ENCODE measurements at places on chromosomes 3 and 15.

GRCh38 chr3:126342991-126343648 lies 14.1 kb downstream of the KLF15 start:
- DNase-seq = peak; percentile 32

- no peak for DNase-seq
Observed at GRCh38 chr3:59772416-59773408, 722.9 kb upstream of the CFAP20DC start.

DNA sequence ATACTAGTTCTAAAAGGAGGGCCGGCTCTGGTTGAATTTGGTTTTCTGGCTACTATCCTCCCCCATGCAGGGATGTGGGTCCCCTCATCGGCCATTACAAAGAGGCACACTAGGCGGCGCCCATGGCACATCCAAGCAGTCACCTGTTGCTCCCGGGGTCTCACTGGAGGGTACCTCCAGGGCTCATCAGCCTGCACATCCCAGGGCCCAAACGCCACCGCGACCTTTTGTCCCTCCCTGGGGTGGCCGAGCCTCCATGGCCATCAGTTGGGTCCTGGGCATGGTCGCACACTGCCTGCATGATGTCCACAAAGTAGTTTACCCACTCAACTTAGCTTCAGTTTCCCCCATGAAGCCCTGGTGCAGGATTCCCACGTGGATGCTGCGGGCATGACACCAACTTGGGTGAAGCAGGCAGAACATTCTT lies 28.3 kb downstream of the IDH3A start:
- no peak for DNase-seq

- DNase-seq = no peak
Observed at GRCh38 chr3:194856296-194856695, 170.6 kb downstream of the FAM43A start.

GRCh38 chr3:86801921-86802320 lies 189.0 kb downstream of the VGLL3 start:
- DNase-seq = peak; percentile 24

DNA sequence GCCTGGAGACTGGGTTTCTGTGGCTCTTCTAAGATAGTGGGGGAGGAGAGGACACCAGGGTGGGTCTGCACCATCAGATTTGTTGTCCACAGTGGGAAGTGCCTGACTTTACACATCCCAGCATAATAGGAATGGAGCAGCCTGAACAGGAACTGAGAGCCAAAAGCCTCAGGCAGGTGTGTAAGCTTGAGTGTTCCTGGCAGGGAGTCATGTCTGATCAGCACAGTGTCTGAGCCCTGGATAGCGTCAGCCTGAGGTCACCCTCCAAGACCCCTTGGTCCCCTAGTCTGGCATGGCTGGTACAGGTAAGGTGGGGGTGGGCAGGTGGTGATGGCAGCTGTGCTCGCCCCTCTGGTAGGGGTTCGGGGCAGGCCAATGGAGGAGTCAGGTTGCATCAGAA lies 20.2 kb downstream of the INSYN1 start:
- DNase-seq = no peak

DNA sequence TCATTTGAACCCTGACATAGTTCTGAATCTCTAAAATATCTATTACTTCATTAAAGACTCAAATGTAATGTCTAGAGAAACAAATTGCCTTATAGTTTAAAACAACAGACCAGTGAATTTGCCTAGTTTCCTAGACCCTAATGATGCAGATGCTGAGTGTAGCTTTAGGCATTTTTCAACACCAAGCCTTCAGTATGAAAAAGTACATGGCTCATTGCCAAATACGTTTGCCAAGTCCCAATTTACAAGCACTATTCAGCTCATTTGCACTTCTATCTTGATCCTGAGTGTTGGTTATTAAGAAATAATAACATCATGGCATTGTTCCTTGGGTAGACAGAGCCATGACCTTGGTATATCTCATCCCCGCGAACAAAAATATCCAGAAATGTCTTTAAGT lies 46.8 kb downstream of the EOMES start:
- peak; percentile 59 for DNase-seq

- DNase-seq = no peak
Observed at GRCh38 chr3:155859859-155860258, 5.6 kb upstream of the SLC33A1 start.

- DNase-seq = peak; percentile 34
Observed at GRCh38 chr3:195001961-195002861, 268.7 kb downstream of the XXYLT1 start.

DNA sequence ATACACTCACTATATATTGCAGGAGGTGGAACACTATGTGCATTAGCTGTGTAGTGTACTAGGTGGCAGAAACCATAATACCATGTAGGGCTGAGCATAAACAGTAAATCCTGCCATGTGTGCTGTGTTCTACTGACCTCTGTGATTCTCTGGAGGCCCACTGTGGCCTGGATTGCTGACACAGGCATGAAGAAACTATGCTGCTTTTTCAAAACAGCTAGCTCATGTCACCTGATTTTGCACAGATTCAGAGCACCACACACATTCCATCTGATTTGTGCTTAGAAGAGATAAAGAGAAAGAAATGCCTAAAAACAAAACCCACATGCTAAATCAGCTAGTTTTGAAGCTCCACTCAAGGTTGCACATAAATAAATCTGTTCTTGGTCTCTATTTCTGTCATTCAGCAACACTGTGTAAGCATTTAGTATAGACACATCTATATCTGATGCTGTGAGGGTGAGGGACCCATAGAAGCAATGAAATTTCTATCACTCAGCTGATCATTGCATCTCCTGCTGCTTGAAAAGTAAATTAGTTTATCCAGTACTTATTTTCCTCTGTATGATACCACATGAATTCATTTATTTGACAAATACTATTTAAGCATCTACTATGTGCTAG lies 1007.7 kb upstream of the SEMA6D start:
- no peak for DNase-seq

- DNase-seq = no peak
Observed at GRCh38 chr3:127748754-127749327, 73.5 kb downstream of the MGLL start.

GRCh38 chr3:9727041-9727595 lies 4.4 kb upstream of the BRPF1 start:
- no peak for DNase-seq

- DNase-seq = no peak
Observed at GRCh38 chr3:185623939-185624665, 38.0 kb downstream of the SENP2 start.

DNA sequence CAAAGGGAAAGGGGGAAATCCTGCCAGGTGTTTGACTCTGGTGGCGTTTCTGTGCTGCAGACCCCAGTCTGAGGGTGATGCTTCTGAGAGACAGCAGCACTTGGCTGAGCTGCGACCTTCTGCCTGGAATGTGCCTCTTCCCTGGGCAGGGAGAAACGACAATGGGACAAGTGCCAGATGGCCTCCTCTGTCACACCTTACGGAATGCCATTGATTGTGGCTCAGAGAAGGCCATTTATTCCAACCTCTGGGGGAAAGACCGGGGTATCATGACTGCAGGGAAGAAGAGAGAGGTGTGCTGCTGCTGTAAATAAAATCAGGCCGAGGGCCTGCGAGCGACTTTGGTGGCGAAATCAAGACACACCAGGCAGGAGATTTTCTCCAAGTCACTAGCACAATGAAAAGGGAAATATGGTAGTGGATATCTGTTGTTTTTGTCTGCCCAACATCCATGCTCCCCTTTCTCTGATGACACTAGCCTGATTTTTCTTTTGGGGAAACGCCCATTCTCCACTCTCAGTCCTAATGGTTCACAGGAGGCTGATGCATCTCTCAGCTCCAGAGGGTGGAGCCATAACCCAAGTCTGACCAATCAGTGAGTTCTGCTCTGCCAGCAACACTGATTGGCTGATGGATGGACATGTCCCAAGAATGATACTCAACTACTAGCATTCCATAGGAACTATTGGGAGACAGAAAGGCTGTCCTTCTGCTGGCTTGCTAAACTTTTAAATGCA lies 336.1 kb downstream of the FOXP1 start:
- DNase-seq = peak; percentile 49

- no peak for DNase-seq
Observed at GRCh38 chr3:31924610-31925270, 56.3 kb downstream of the OSBPL10 start.

GRCh38 chr3:129005526-129006303 lies 4.6 kb downstream of the EFCC1 start:
- DNase-seq = no peak

GRCh38 chr3:12191559-12191958 lies 32.8 kb upstream of the TIMP4 start:
- no peak for DNase-seq

- peak; percentile 77 for DNase-seq
Observed at GRCh38 chr3:15268033-15268631, 62.1 kb downstream of the CAPN7 start.

- peak; percentile 52 for DNase-seq
Observed at GRCh38 chr15:77225088-77225487, 154.2 kb upstream of the TSPAN3 start.

DNA sequence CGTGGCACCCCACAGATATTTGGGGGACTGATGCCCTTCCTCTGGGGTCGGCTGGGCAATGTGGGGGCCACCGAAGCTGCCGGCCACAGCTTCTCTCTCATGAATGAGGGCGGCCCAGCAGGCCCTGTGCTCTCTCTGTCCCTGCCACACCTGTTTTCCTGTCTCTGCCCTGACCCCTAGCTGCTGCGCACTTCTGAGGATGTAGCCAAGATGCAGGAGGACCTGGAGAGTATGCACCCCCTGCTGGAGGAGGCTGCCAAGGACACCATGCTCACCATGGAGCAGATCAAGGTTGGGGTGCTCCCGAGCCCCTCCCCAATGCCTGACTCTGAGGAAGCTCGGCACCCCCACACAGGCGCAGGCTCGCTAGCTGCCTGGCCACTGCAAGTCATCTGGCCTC lies 59.7 kb downstream of the SEMA3G start:
- peak; percentile 48 for DNase-seq

GRCh38 chr15:75675579-75676404 lies 28.1 kb downstream of the SNX33 start:
- no peak for DNase-seq

DNA sequence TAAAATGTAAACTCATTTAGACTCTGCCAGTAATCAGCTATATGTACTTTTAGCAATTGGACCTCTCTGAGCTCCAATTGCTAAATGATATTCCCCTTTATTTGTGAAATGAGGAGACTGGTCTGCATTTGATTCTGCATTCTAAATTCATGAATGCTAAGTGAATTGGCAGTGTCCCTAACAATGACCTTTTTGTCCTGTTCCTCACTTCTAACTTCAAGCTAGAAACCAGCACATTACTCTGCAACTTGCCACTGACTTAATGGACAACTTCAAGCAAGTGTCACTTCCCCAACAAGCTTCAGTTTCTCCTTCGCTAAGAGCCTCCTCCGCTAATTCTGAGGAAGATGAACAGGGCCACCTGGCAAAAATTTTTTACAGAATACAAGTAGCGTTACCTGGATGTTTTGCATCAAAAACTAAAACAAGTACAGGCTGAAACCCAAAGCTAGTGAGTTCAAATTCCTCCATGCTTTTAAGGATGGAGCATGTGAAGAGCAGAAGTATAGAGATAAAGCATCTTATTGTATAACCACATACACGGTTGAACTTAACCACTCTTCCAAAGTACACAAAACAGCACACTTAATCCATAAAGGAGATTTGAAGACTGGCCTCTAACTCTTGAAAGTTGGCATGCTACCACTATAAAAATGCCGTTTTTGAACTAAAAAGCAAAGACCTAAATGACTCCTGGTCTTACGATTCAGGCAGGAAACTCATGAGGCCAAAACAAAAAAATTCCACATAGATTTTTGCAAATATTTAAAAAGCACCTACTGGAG lies 207.6 kb downstream of the MAGI1 start:
- peak; percentile 56 for DNase-seq

GRCh38 chr15:50134524-50135024 lies 15.5 kb upstream of the ATP8B4 start:
- peak; percentile 79 for DNase-seq

DNA sequence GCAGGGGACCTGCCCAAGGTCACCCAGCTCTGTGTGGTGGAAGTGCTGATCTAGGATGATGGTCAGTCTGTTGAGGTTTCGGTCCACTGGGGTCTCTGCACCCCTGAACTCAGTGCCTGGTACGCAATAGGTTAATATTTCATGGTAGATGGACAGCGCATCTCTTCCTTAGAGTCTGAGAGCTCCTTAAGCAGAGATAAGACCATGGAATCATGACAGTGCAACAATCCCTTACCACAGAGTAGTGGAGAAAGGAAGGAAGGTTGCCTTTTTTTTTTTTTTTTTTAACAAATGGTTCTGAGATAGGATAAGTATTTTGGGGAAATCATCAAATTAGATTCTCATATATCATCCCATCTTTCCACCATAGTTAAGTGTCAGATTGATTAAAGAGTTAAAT lies 79.8 kb upstream of the SLC6A1 start:
- no peak for DNase-seq

DNA sequence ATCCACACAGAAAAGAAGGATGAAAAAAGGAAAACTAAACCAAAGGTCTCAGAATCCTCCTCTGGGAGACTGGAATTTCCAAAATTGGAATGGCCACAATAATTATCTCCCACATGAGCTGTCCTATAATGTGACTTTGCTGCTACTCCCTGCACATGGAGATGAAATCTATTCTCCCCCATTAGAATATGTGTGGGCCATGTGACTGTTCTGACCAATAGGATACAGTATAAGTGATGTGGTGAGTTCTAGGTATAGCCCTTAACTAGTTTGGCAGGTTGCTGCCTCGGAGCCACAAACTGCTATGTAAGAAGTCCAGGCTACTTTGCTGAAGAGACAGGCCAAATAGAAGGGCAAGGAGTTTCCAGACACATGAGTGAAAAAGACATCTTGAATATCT lies 5.2 kb downstream of the TRIM59 start:
- DNase-seq = no peak

- DNase-seq = peak; percentile 59
Observed at GRCh38 chr3:56673781-56674457, 9.1 kb downstream of the TASOR start.

DNA sequence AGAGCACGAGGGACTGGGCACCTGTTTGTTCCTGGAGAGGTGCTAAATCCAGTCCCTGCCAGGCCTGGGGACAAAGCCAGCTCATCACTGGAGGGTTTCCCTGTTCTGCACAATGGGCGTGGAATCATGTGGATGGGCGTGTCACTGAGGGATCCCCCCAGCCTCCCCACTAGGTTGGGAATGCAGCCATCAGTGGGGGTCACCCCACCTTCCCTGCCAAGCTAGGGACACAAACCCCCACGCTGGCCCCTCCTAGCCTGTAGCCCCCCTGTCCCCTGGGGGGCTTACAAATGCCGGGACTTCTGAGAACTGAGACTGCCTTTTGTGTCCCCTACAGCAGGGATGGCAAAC lies 61.9 kb downstream of the NSMCE3 start:
- no peak for DNase-seq

DNA sequence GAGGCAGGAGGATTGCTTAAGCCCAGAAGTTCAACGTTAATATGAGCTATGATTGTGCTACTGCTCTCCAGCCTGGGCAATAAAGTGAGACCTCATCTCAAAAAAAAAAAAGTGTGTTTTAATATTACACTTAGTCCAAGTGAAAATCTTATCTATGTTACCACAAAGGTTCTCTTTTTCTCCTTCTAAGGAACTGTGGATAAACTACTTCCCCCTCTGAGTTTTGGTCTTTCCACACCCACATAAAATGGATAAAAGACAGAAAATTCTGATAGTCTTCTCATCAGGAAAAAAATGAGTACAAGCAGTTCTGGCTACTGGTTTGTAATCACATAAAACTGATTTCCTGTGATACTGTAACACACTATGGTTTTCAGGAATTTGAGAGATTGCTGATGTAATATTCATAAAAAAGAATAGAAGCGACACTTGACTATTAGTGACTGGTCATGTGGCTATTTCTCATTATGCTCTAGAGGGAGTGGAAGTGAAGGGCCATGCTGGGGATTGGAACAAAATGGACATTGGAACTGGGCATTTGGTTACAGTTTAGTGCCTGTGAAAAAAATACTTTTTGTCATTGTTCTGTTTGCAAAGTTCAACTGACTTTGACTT lies 68.2 kb downstream of the RYR3 start:
- no peak for DNase-seq
